Activated CD4-positive, alpha-beta memory T cell treated with anti-CD3 and anti-CD28 coated beads, Interleukin-2, amount 10 ng/mL, durations not matched to agents 7 days and 5 days (primary cell): ENCODE measurements at places on chromosomes 13 and 19. TPM values are rescaled to one million over a fixed set of nuclear protein-coding genes. Genes with fewer than 3 reads are reported as not detected.

DNA sequence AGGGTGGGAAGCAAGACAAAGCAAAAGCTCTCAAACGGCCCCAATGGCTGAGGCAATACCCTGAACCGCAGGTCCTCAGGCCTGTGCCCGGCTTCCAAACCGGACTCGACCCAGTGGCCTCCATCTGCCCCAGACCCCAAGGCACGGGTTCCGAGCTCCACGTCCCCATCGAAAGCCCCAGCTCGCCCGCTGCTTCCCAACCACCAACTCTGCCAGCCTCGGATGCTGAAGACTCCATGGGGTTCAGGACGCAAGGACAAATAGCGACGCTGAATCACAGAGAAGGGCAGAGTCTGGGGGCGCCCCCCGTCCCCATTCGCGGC lies 559 bp downstream of the POLR2E start:
- H3K27ac ChIP-seq = peak overlapping the region; percentile 64
- peak overlapping the region; percentile 90 for H3K4me3 ChIP-seq
- H3K36me3 ChIP-seq = peaks cover 35% of the 10 kb centered on the region

GRCh38 chr13:67438465-67438864 lies 208.3 kb upstream of the PCDH9 start:
- H3K4me3 ChIP-seq = no peak overlapping the region
- H3K27me3 ChIP-seq = no peaks in the 10 kb centered on the region
- no peak overlapping the region for H3K27ac ChIP-seq
- DNase-seq = no peak
- H3K36me3 ChIP-seq = no peaks in the 10 kb centered on the region

- H3K4me1 ChIP-seq = no peaks in the 10 kb centered on the region
- H3K27me3 ChIP-seq = no peaks in the 10 kb centered on the region
- H3K4me3 ChIP-seq = no peak overlapping the region
- H3K36me3 ChIP-seq = peaks cover 19% of the 10 kb centered on the region
- H3K27ac ChIP-seq = no peak overlapping the region
- DNase-seq = no peak
These were observed 19.0 kb downstream of the EPS8L1 start for GRCh38 chr19:55094456-55095259.

- H3K4me3 ChIP-seq = no peak overlapping the region
- H3K36me3 ChIP-seq = no peaks in the 10 kb centered on the region
- no peaks in the 10 kb centered on the region for H3K4me1 ChIP-seq
- no peak overlapping the region for H3K27ac ChIP-seq
- no peaks in the 10 kb centered on the region for H3K27me3 ChIP-seq
- DNase-seq = no peak
These were observed 803.6 kb downstream of the DIAPH3 start for GRCh38 chr13:59360108-59360507.

ZNF726 gene
- 8.7 TPM for total RNA-seq

- peaks cover 15% of the 10 kb centered on the region for H3K4me1 ChIP-seq
- H3K36me3 ChIP-seq = peaks cover 33% of the 10 kb centered on the region
- H3K27me3 ChIP-seq = no peaks in the 10 kb centered on the region
- DNase-seq = no peak
- H3K4me3 ChIP-seq = no peak overlapping the region
These were observed 22.6 kb downstream of the POLR1D start for GRCh38 chr13:27644302-27644701.

GRCh38 chr13:29654384-29654783 lies 58.9 kb upstream of the SLC7A1 start:
- no peak overlapping the region for H3K27ac ChIP-seq
- DNase-seq = no peak
- H3K4me1 ChIP-seq = no peaks in the 10 kb centered on the region
- no peak overlapping the region for H3K4me3 ChIP-seq

EHD2 gene
- not detected for total RNA-seq

- H3K4me3 ChIP-seq = no peak overlapping the region
- peaks cover 44% of the 10 kb centered on the region for H3K4me1 ChIP-seq
- DNase-seq = no peak
These were observed 7.2 kb downstream of the PHF11 start for GRCh38 chr13:49502954-49503353.

DNA sequence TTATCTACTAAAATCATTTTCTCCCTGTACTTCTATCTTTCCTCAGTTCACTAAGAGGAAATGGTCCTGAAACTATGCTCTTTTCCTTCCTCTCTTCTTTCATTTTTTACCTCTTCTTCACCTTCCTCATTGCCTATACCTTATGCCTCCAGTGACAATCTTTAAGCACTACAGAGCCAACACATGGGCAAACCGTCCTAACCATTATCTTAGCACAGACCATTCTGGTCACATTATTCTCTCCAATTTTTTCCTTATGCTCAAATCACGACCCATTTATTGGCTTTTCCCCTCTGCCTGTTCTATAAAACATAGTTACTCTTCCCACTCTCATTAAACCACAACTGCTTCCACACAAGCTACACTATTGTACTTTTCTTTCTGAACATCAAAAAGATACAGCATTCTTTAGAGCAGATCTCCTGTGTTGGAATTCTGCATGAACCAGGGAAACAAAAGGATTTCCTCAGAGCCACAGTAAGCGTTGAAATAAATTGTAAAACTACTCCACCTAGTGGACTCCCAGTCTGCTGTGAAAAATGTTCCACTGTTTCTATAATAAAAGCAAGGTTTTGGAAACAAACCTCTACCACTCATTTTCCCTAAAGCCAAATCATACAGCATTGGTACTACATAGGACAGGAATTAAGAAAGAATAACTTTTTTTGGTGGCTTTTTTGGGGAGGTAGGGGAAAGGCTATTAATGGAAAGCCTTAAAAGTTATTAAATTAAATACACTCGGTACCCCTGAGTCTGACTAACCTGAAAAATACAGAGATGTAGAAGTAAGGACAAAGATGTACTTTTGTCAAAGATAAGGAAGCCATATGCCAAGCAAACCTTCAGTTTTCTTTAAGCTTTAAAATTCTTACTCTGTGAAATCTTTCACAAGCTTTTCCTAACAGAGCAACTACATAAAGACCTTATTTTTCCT lies 19.5 kb downstream of the NUFIP1 start:
- no peak overlapping the region for H3K4me3 ChIP-seq
- no peaks in the 10 kb centered on the region for H3K4me1 ChIP-seq

GRCh38 chr19:56839652-56840450 lies 675 bp downstream of the PEG3 start:
- H3K27me3 ChIP-seq = peaks cover 2% of the 10 kb centered on the region
- no peak overlapping the region for H3K4me3 ChIP-seq
- H3K4me1 ChIP-seq = peaks cover 2% of the 10 kb centered on the region
- H3K27ac ChIP-seq = no peak overlapping the region

GRCh38 chr13:58324161-58324560 lies 692.6 kb downstream of the PCDH17 start:
- H3K36me3 ChIP-seq = no peaks in the 10 kb centered on the region
- no peaks in the 10 kb centered on the region for H3K27me3 ChIP-seq
- no peaks in the 10 kb centered on the region for H3K4me1 ChIP-seq

- no peak for DNase-seq
- H3K4me1 ChIP-seq = no peaks in the 10 kb centered on the region
- no peaks in the 10 kb centered on the region for H3K27me3 ChIP-seq
- H3K4me3 ChIP-seq = no peak overlapping the region
These were observed 9.4 kb upstream of the TMPRSS9 start for GRCh38 chr19:2350656-2351055.

CAMSAP3 gene
- 0.13 TPM for total RNA-seq

DNA sequence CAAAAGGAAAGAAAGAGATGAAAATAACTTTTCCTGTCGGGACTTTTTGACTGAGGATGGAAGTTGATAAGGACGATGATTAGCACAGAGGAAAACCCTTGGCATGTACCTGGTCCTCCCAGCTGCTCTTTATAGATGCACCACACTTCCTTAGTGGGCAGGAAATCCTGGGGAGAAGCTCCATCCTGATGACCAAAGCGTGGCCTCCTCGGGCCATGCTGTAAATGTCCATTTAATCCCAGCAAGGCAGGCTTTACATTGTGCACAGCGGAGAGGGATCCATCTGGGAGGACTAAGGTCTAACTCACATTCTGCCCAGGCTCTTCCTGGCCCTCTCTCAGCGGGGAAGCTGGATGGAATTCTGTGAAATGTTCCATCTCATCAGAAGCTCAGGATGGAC lies 113.5 kb downstream of the COL4A2 start:
- no peak overlapping the region for H3K27ac ChIP-seq
- H3K4me3 ChIP-seq = no peak overlapping the region
- H3K36me3 ChIP-seq = no peaks in the 10 kb centered on the region
- no peak for DNase-seq
- peaks cover 70% of the 10 kb centered on the region for H3K27me3 ChIP-seq

GRCh38 chr19:7759156-7759555 lies 3.9 kb upstream of the CLEC4M start:
- no peak overlapping the region for H3K27ac ChIP-seq
- no peak overlapping the region for H3K4me3 ChIP-seq
- peaks cover 13% of the 10 kb centered on the region for H3K36me3 ChIP-seq
- peaks cover 22% of the 10 kb centered on the region for H3K27me3 ChIP-seq
- H3K4me1 ChIP-seq = no peaks in the 10 kb centered on the region

DNA sequence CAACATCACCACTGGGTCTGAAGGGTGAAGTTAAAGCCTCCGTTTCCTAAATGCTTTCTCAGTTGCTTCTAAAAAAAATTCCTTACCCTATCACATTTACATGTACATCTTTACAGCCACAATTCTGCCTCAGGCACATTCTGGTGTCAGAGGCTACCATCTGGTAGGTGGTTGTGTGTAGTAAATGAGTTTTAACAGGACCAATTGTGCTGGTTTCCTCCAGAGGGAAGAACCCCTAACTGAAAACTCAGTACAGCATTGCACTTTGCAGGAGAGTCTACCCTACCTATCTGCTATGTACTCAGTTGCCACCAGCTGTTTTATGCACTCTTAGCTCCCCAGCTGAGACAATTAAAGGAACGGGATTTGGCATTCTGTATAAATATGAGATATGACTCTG lies 1576.5 kb downstream of the PCDH9 start:
- DNase-seq = no peak
- H3K27ac ChIP-seq = no peak overlapping the region
- no peak overlapping the region for H3K4me3 ChIP-seq
- H3K27me3 ChIP-seq = no peaks in the 10 kb centered on the region
- no peaks in the 10 kb centered on the region for H3K36me3 ChIP-seq
- no peaks in the 10 kb centered on the region for H3K4me1 ChIP-seq

DNA sequence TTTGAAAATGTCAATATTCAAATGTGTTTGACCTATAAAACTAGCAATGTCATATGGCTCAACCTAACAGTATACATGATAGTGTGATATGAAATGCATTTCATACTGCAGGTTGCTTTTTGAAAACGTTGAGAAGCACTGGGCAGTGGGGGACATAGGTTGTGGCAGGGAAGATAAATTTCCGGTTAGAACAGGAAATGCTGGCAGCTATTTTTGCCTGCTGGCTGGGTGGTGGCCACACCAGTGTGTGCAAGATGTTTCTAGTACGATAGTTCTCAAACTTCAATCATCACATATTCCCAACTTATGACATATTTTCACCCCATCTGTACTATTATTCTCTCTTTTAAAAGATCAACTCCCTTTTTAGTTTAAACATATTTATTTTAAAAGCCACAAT lies 17.2 kb downstream of the FXYD5 start:
- no peaks in the 10 kb centered on the region for H3K27me3 ChIP-seq
- H3K4me3 ChIP-seq = no peak overlapping the region
- peaks cover 38% of the 10 kb centered on the region for H3K4me1 ChIP-seq
- DNase-seq = peak; percentile 24
- H3K27ac ChIP-seq = peak overlapping the region; percentile 71
- peaks cover 66% of the 10 kb centered on the region for H3K36me3 ChIP-seq

GRCh38 chr13:79320433-79320832 lies 85.6 kb downstream of the RBM26 start:
- H3K4me1 ChIP-seq = peaks cover 9% of the 10 kb centered on the region
- H3K4me3 ChIP-seq = no peak overlapping the region
- no peaks in the 10 kb centered on the region for H3K27me3 ChIP-seq
- H3K36me3 ChIP-seq = peaks cover 38% of the 10 kb centered on the region

TEX29 gene
- total RNA-seq = 0.93 TPM

- no peaks in the 10 kb centered on the region for H3K27me3 ChIP-seq
- DNase-seq = no peak
- no peaks in the 10 kb centered on the region for H3K36me3 ChIP-seq
- no peak overlapping the region for H3K4me3 ChIP-seq
These were observed 1040.4 kb upstream of the MIR17HG start for GRCh38 chr13:90307136-90307535.

ZNF132 gene
- 4.5 TPM for total RNA-seq

DNA sequence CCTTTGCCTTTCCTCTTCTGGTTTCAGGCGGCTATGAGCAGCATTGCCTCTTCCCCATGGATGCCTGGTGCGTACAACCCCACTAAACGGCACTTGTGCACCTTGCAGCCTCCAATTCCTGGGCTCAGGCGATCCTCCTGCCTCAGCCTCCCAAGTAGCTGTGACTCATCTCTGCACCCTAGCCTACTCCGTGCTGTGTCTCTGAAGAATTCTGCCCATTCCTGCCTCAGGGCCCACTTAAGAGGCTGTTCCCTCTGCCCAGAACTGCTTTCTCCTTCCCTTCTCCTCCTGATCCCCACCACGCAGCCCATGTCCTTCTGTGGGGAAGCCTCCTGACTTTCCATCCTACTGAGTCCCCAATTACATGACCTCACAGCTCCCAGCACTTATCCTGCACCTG lies 142.2 kb upstream of the ZNF507 start:
- peaks cover 2% of the 10 kb centered on the region for H3K27me3 ChIP-seq
- H3K36me3 ChIP-seq = no peaks in the 10 kb centered on the region
- no peak for DNase-seq
- no peak overlapping the region for H3K27ac ChIP-seq
- H3K4me3 ChIP-seq = no peak overlapping the region
- peaks cover 12% of the 10 kb centered on the region for H3K4me1 ChIP-seq

DNA sequence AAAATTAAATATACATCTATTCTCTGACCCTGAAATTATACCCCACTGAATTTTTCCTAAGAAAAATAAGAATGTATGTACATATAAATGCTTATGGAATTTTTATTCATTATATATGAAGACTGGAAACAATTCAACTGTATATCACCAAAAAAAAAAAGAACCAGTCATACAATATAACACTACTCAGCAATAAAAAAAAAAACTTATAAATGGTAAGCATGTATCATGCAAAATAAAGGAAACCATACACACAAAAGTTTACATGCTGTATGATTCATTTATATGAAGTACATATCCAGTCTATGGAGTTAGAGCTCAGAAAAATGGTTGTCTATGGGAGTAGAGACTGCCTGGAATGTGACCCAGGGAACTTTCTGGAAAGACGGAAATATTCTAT lies 199.4 kb upstream of the MIR17HG start:
- peaks cover 5% of the 10 kb centered on the region for H3K27me3 ChIP-seq
- no peaks in the 10 kb centered on the region for H3K36me3 ChIP-seq
- no peak overlapping the region for H3K4me3 ChIP-seq
- no peak overlapping the region for H3K27ac ChIP-seq
- no peaks in the 10 kb centered on the region for H3K4me1 ChIP-seq

- H3K4me3 ChIP-seq = no peak overlapping the region
- H3K4me1 ChIP-seq = peaks cover 12% of the 10 kb centered on the region
- H3K27me3 ChIP-seq = no peaks in the 10 kb centered on the region
These were observed 29.0 kb downstream of the CARS2 start for GRCh38 chr13:110676595-110677587.

GRCh38 chr13:87675851-87676250 lies 4.7 kb downstream of the SLITRK5 start:
- H3K27me3 ChIP-seq = peaks cover 42% of the 10 kb centered on the region
- DNase-seq = no peak
- peaks cover 19% of the 10 kb centered on the region for H3K4me1 ChIP-seq
- no peak overlapping the region for H3K27ac ChIP-seq
- no peak overlapping the region for H3K4me3 ChIP-seq
- H3K36me3 ChIP-seq = peaks cover 6% of the 10 kb centered on the region
